ENCODE measurements at places on chromosomes 1 and 21.

- no peaks in the 10 kb centered on the region for H3K4me1 ChIP-seq
- DNase-seq = no peak
- H3K36me3 ChIP-seq = no peaks in the 10 kb centered on the region
- no peaks in the 10 kb centered on the region for H3K27me3 ChIP-seq
- H3K4me3 ChIP-seq = no peak overlapping the region
These were observed 1160.8 kb upstream of the B3GALT2 start for GRCh38 chr1:194347200-194347599.

DNA sequence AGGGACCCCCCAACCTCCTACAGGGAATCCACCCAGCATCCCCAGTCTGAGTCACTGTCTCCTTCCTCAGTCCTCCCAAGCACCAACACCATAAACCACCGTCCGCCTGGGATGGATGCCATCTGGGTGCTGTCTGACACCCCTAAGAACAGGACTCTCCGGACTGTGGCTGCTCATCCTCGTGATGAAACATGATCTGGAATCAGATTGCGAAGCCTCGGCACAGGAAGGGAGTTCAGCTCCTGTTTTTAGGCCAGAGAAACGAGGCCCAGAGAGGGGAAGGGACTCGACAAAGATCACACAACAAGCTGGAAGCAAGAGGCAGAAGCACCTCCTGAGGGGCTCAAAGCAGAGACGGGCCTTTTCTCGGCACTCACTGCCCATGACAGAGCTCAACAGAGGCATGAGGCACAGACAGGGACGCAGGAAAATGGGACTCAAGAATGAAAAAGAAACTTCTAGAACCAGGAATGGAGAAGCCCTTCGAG is 8.4 kb downstream of the KCNN3 start:
- no peak overlapping the region for H3K27ac ChIP-seq
- H3K4me3 ChIP-seq = no peak overlapping the region
- no peaks in the 10 kb centered on the region for H3K4me1 ChIP-seq
- DNase-seq = no peak
- H3K36me3 ChIP-seq = no peaks in the 10 kb centered on the region

DNA sequence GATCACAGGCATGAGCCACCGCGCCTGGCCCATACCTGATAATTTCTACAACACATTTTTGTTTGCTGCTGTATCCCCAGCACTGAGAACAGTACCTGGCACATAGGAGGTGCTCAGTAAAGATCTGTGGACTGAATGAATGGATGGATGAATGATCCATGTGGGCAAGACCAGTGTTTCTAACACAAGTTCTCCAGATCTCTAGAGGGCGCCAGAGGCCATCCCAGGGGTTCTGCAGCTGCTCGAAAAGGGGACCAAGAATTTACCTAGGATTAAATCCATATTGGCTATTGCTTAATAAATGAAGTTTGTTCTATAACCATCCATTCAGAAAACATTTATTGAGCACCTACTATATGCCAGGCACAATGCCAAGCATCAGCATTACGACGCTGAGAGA is 167.7 kb downstream of the ACTL8 start:
- no peak overlapping the region for H3K4me3 ChIP-seq
- no peaks in the 10 kb centered on the region for H3K4me1 ChIP-seq
- H3K36me3 ChIP-seq = no peaks in the 10 kb centered on the region
- no peak for DNase-seq
- H3K27me3 ChIP-seq = no peaks in the 10 kb centered on the region

- H3K27me3 ChIP-seq = no peaks in the 10 kb centered on the region
- DNase-seq = no peak
- H3K36me3 ChIP-seq = peaks cover 3% of the 10 kb centered on the region
- no peak overlapping the region for H3K27ac ChIP-seq
- no peak overlapping the region for H3K4me3 ChIP-seq
- H3K4me1 ChIP-seq = no peaks in the 10 kb centered on the region
These were observed 33.1 kb upstream of the CEP350 start for GRCh38 chr1:179921472-179921871.

DNA sequence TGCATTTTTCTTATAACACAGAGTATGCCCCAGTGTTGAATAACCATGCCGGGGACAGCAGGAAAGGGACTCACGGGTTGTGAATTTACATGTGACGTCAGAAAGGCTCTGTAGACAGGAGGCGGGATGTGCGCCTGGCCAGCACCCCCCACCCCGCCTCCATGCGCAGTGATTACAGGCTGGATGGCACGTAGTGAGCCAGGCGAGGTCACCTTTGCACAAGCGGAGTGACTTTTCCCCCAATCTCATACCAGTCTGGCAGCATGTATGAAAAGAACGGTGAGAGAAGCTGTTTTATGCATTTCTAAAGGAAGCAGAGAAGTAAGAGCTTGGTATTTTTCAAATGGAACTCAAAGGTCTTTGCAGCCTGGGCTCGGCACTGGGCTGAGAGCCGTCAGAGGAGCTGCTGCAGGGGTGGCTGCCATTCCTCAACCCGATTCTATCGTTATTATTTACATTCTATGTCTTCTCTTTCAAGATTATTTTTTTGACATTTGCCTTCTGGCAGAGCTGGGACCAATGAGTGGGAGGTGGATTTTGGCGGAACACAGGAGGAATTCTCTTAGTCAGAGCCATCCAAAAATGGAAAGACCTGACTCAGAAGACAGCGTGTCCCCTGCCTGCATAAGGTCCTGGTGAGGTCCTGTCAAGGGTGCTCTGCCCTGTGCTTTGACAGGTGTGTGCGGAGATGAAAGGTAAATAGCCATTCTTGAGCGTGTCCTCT is 115.6 kb upstream of the SLC45A1 start:
- no peaks in the 10 kb centered on the region for H3K36me3 ChIP-seq
- H3K27ac ChIP-seq = peak overlapping the region; percentile 78
- H3K27me3 ChIP-seq = no peaks in the 10 kb centered on the region
- H3K4me3 ChIP-seq = no peak overlapping the region

DNA sequence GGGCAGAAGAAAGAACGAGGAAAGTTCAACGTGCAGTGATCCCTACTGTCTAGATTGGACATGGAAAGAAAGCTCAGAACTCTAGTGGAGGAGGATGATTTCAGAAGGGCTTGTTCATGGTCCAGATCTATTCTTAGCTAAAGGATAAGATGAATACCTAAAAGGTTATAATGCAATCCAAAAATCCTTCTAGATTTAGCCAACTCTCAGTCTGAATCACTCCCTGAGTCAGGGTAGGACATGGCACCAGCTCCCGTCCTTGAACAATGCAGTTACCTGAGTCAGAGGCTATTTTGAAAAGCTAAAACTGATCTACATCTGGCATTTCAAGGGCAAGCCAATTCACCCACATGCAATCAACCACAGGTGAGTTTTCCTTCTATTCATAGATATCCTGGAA is 38.8 kb upstream of the HIVEP3 start:
- no peaks in the 10 kb centered on the region for H3K27me3 ChIP-seq
- H3K4me1 ChIP-seq = no peaks in the 10 kb centered on the region
- no peak for DNase-seq
- no peak overlapping the region for H3K27ac ChIP-seq
- no peaks in the 10 kb centered on the region for H3K36me3 ChIP-seq
- H3K4me3 ChIP-seq = no peak overlapping the region

DNA sequence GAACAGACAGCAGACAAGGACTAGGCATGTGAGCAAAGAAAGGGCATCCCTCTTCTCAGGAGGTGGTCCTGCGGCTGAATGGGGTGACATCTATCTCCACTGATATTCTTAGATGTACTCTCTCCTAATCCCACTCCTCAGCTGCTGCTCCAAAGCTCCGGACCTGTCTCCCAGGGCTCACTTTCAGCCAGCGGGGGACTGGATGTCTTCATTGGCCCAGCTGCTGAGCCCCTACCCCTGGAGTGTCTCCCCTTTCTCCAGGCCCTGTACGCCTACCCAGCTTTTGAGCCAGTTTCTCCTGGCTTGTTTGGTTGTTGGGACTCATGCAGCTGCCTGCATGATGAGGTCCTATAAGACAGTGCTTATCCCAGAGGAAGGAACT is 28.8 kb upstream of the CSF1 start:
- H3K4me1 ChIP-seq = peaks cover 4% of the 10 kb centered on the region
- H3K36me3 ChIP-seq = no peaks in the 10 kb centered on the region

- no peaks in the 10 kb centered on the region for H3K27me3 ChIP-seq
- H3K36me3 ChIP-seq = no peaks in the 10 kb centered on the region
- no peak overlapping the region for H3K4me3 ChIP-seq
- H3K4me1 ChIP-seq = no peaks in the 10 kb centered on the region
- no peak for DNase-seq
- H3K27ac ChIP-seq = no peak overlapping the region
These were observed 24.6 kb upstream of the TTC22 start for GRCh38 chr1:54825696-54826095.

DNA sequence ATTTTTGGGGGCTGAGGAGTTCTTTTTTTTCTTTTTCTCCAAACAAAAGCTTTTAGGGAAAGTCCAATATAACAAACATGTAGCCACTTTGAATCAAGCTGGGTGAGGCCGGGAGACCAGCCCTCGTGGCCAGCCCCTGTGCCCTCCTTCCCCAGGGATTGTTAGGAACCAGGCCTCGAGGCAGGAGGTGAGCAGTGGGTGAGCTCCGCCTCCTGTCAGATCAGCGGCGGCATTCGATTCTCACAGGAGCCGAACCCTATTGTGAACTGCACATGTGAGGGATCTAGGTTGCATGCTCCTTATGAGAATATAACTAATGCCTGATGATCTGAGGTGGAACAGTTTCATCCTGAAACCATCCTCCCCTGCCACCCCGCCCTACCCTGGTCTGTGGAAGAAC is 41.8 kb upstream of the TTC22 start:
- H3K4me1 ChIP-seq = no peaks in the 10 kb centered on the region
- H3K36me3 ChIP-seq = no peaks in the 10 kb centered on the region
- no peak overlapping the region for H3K4me3 ChIP-seq

DNA sequence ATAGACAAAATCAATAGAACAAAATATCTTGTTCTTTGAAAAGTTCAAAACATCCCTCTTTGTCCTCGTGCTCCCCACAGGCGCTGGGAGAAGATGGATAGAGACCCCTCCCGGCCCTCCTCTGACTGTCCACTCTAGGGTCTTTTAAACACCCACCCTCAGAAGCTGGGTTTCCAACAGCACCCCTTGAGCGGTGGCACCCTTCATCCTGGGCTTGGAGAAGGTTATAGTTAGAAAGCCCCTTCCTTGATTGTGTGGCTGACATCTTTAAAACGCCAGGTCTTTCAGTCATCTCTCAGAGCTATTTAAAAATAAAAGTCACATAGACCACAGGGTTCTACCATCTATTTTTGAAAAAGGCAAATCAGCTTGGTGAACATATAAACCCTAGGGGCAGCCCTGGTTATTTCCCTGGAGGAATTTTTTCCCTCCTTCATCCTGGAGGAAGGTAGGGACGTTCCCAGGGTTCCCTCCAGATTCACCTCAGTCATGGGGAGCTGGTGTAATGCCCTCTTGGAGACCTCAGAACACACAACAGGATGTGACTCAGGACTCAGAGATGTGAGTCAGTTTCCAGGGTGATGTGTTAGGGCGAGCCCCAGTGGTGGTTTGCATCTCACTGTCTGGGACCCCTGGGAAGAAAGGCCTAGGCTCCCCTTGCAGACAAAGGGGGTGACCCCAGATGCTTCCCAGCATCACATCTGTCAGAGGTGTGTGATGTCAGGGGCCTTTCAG is 138.5 kb downstream of the CLIC6 start:
- H3K27me3 ChIP-seq = no peaks in the 10 kb centered on the region
- H3K27ac ChIP-seq = no peak overlapping the region
- H3K36me3 ChIP-seq = no peaks in the 10 kb centered on the region
- DNase-seq = no peak

GRCh38 chr1:204435381-204435831 is 23.8 kb upstream of the PPP1R15B start:
- DNase-seq = no peak
- peaks cover 5% of the 10 kb centered on the region for H3K4me1 ChIP-seq

GRCh38 chr1:217407534-217408001 is 223.3 kb downstream of the GPATCH2 start:
- H3K4me3 ChIP-seq = no peak overlapping the region
- no peaks in the 10 kb centered on the region for H3K4me1 ChIP-seq
- H3K27ac ChIP-seq = no peak overlapping the region
- DNase-seq = no peak
- no peaks in the 10 kb centered on the region for H3K36me3 ChIP-seq

DNA sequence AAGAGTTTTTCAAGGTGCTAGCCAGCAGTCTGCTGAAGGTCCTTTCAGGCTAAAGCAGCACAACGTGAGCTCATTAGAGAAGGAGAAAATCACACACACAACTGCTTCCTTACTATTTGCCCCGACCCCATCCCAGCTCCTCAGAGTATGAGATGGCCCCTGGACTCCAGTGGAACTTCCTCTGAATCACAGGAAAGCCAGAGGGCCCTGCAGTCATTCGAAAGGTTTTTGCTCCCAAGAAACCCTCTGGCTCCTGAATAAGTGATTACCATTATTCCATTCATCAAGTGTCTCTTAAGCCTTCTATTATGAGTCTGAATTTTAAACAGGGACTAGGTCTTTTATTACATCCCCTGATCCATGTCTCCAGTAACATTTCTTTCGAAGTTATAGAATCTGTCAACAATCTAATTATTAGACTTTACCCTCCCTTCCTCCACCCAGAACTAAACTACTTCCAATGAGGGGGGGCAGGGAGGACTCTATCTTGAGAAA is 14.6 kb downstream of the SIPA1L2 start:
- no peaks in the 10 kb centered on the region for H3K27me3 ChIP-seq
- H3K4me3 ChIP-seq = no peak overlapping the region
- H3K4me1 ChIP-seq = peaks cover 14% of the 10 kb centered on the region
- H3K36me3 ChIP-seq = no peaks in the 10 kb centered on the region
